AG10803 (cell line): ENCODE measurements at places on chromosomes 4 and X.

- DNase-seq: no peak
Measured at GRCh38 chrX:128928636-128929035, 594.7 kb downstream of the SMARCA1 start.

GRCh38 chrX:24341795-24342194 is 18.6 kb upstream of the SUPT20HL1 start:
- DNase-seq: peak; percentile 77

GRCh38 chr4:8355864-8356565 is 84.5 kb downstream of the ACOX3 start:
- peak; percentile 49 for DNase-seq

GRCh38 chr4:70236125-70236524 is 6.3 kb upstream of the CSN3 start:
- DNase-seq: no peak
